ENCODE measurements at places on chromosomes 13 and 19. TPM values are rescaled to one million over a fixed set of nuclear protein-coding genes. Genes with fewer than 3 reads are reported as not detected.

The ZNF491 gene
- 0.72 TPM for total RNA-seq

The RAP2A gene
- 37.1 TPM for total RNA-seq

The C5AR1 gene
- 0.21 TPM for total RNA-seq

The ZNF709 gene
- 0.96 TPM for total RNA-seq

The SEMA6B gene
- 0.24 TPM for total RNA-seq

The CYP4F8 gene
- not detected for total RNA-seq

The FXYD1 gene
- total RNA-seq: not detected

The FAM83E gene
- 17.3 TPM for total RNA-seq

The CERS1 gene
- total RNA-seq: 0.72 TPM

The OR10H4 gene
- not detected for total RNA-seq

The MRPL54 gene
- 64.8 TPM for total RNA-seq

The SMIM24 gene
- not detected for total RNA-seq

The ZNF320 gene
- total RNA-seq: 17.1 TPM

The CELF5 gene
- total RNA-seq: under 0.01 TPM

The CEACAM4 gene
- total RNA-seq: not detected

The EBI3 gene
- total RNA-seq: not detected

The ATP1A3 gene
- not detected for total RNA-seq

The C19orf53 gene
- 46.5 TPM for total RNA-seq

The VSIG10L gene
- 1.4 TPM for total RNA-seq

The BORA gene
- 2.4 TPM for total RNA-seq

The CEACAM6 gene
- 17.5 TPM for total RNA-seq

The ZNF443 gene
- 3.0 TPM for total RNA-seq

The KLK14 gene
- not detected for total RNA-seq

Measured in tracheal epithelial cell (primary cell).